Activated CD4-positive, alpha-beta memory T cell treated with anti-CD3 and anti-CD28 coated beads, Interleukin-2, amount 10 ng/mL, durations not matched to agents 7 days and 5 days (primary cell): ENCODE measurements at places on chromosomes 1 and 21.

- DNase-seq = no peak
- no peak within 1 kb of the TSS for H3K27ac ChIP-seq
- no peaks in the 10 kb centered on the region for H3K4me1 ChIP-seq
- peaks cover 12% of the 10 kb centered on the region for H3K27me3 ChIP-seq
These were observed at the start of gene HSPB7 for GRCh38 chr1:16017461-16018303. HSPB7 (minus strand) TSS chr1:16018043; CDS start chr1:16017963, 80 bp downstream.

DNA sequence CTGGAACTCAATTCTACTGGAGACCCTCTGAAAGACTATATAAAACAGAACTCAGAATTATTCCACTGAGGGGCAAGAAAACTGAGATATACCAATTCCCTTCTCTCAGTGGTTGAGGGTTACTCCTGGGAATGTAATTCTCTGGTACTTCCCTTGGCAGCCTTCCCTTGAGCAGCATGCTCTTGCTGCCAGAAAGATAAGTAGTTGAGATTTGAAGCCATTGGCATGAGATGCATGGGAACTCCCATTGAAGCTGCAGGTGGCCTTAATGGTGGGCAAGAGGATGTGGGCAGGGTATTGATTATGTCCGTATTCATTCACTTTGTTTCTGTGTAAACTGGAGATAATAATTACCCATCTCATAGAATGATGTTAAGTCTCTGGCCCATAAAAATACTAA lies 28.6 kb upstream of the C1orf185 start:
- no peak for DNase-seq
- H3K4me1 ChIP-seq = no peaks in the 10 kb centered on the region
- H3K36me3 ChIP-seq = no peaks in the 10 kb centered on the region
- H3K4me3 ChIP-seq = no peak overlapping the region
- no peak overlapping the region for H3K27ac ChIP-seq
- H3K27me3 ChIP-seq = peaks cover 22% of the 10 kb centered on the region

DNA sequence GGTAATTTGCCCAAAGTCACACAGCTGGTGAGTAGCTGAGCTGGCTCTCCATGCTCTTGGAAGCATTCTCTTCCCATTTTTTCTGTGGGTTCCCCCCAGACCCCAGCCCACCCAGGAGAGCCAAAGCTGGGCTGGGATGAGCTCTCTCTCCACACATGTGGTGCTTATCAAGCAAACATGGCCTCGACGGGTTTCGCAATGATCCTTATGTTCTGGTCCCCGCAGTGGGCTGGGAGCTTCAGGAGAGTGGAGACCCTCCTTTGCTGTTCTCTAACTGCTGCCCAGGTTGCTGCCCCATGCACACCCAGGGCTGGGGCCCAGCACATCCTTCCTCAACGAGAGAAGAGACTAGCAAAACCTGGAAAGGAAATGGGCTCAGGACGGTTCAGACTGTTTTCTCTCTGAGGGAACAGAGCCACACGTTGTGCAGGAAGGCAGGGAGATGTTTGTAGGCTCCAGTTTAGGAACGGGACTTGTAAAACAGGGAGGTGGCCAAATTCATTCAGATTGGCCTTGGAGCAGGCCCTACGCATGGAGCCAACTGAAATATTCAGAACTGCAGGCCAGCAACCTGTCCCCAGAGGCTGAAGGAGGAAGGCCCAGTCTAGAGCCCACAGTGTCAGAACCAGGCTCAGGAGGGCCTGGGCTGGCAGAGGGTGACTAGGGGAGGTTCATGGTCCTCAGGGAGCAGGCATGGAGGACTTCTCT lies 27.2 kb upstream of the CSF1 start:
- no peaks in the 10 kb centered on the region for H3K36me3 ChIP-seq
- no peaks in the 10 kb centered on the region for H3K27me3 ChIP-seq
- H3K4me1 ChIP-seq = peaks cover 5% of the 10 kb centered on the region
- H3K4me3 ChIP-seq = no peak overlapping the region
- no peak for DNase-seq
- H3K27ac ChIP-seq = no peak overlapping the region

DNA sequence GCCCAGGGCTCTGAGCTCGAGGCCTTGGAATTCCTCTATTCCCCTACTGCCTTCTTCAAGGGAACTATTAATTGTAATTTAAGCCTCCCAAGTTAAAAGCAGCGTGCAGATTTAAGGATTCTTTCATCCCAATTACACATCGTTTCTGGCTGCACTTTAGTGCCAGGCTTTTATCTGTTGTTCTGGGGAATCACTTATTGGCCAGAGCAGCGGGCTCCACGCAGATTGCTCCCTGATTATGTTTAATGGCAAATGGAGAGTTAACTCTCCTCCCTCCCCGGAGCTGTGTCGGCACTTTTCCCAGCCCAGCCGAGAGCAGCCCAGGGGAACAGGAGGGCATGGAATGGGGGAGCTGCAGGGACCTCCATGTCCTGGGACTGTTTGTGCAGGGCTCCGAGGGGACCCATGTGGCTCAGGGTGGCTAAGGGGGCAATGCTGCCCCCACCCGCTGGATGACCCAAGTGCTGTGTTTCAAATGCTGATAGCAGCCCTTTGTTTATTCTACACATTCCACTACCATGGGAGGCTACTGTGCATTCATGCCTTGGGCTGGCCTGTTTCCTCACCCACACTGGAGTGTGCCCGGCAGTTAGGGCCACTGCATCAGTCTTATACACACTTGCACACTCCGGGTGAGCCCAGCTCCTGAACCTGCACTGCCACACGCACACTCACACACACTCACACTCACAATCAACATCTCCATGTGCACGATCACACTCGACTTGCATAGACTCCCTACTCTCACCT lies 93.3 kb upstream of the POU3F1 start:
- DNase-seq = no peak
- no peaks in the 10 kb centered on the region for H3K36me3 ChIP-seq
- no peak overlapping the region for H3K4me3 ChIP-seq

DNA sequence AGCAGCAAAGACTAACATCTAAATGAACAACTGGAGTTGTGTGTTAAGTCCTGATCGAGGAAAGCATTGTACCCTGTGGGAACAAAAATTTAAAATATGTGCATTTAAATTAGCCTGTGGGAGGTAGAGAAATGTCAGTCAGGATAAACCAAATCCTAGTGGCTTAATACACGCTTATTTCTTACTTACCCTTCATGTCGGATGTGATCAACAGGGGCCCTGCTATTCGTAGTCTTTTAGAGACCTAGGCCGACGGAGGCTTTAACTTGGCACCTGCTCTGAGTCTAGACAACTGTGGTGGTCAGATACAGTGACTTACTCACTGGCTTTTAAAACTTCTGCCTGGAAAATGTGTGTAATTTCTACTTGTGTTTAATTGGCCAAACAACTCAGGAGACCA lies 10.2 kb downstream of the GSTM3 start:
- H3K36me3 ChIP-seq = no peaks in the 10 kb centered on the region
- peaks cover 40% of the 10 kb centered on the region for H3K27me3 ChIP-seq
- no peaks in the 10 kb centered on the region for H3K4me1 ChIP-seq

DNA sequence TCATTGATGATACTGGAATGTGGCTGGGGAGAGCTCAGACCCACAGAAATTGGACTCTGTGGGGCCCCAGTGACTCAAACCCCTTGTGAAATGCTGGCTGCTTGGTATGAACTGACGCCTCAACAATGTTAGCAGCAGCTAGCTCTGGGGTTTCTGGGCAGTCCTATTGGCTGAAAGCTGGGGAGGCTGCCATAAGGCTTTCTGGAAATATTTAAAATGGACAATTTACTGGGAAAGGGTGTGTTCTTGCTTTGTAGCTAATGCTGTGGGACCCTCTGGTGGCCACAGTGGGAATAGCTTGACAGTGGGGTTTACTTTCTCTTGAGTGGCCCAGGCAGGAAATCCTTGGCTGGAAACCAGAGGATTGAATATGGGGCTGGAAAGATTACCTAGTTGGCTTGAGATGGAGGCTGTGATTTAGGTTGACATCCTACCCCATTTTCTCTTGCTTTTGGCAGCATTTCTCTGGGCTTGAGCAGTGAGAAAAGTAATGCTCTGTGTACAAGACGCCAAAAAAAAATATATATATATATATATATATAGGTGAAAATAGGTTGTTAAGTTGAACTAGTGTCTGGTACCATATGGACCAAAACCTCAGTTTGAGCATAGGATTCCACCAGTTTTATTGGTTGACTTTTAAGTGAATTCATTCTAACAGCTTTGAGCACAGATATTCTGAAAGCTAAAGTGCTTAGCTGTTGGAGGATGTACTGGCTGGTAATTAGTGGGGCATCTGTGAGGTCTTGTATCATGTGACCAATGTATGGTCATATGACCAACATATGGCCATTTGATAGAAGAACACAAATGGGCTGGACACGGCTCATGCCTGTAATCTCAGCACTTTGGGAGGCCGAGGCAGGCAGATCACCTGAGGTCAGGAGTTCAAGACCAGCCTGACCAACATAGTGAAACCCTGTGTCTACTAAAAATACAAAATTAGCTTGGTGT lies 8.2 kb upstream of the S100A10 start:
- no peak overlapping the region for H3K27ac ChIP-seq
- peaks cover 24% of the 10 kb centered on the region for H3K27me3 ChIP-seq

GRCh38 chr1:66214901-66215300 lies 319.1 kb upstream of the SGIP1 start:
- no peaks in the 10 kb centered on the region for H3K36me3 ChIP-seq
- no peak overlapping the region for H3K27ac ChIP-seq
- peaks cover 10% of the 10 kb centered on the region for H3K4me1 ChIP-seq

DNA sequence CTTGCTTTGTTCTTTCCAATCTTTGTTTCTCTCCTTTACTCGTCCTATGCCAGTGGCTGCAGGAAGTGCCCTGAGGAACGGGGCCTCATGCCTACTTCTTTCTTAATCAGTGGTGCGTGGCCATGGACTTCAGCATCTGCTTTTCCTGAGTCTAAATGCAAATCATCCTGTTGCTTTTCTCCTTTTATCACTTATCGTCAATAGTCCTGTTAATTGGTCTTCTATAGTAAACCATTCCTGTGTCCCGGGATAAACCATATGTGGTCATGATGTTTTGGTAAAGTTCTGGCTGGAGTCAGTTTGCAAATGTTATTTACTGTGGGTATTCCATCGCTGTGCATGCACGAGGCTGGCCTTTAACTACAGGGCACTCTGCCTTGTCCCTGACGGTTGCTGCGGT lies 47.5 kb downstream of the AGPAT3 start:
- no peak overlapping the region for H3K27ac ChIP-seq
- H3K4me1 ChIP-seq = peaks cover 25% of the 10 kb centered on the region
- no peak overlapping the region for H3K4me3 ChIP-seq
- no peak for DNase-seq
